ENCODE measurements at places on chromosomes 6 and 20.

DNA sequence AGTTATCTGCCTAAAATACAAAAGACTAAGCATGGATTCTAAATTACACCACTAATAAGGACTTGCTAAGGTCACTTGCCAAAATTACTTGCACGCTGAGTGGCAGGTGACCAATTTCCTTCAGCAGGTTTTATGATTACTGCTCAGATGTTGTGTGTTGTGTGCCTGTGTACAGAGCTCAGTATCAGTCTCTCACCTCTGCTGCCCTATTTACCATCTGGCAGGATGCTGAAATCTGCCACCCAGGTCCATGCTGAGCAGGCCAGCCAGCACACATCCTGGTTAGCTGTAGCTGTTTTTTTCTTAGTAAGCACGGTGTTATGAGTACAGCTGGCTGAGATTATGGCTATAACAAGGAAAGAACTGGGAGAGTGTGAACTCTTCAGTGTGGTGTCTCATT lies 34.0 kb downstream of the ELOVL4 start:
- DNase-seq = no peak

- DNase-seq = no peak
These were observed 144.7 kb downstream of the TASP1 start for GRCh38 chr20:13494019-13494418.

GRCh38 chr20:51972056-51972455 lies 169.7 kb upstream of the SALL4 start:
- no peak for DNase-seq

DNA sequence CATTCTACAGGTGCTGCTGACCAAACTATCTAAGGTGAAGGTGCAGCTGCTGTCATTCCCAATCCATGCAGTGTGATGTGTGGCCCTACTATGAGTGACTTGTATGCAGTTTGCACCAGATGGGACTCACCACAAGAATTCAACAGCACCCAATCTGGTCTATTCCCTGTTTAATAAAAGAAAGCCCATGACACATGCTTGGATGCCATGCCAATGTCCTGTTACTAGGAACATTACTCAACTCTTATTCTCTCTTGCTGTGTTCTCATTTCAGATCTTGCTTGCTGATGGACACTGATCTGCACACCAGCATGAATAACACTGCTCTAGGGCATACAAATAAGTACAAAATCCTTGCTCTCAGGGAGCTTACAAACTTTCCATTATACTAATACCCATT lies 221.6 kb upstream of the CDYL start:
- DNase-seq = no peak

DNA sequence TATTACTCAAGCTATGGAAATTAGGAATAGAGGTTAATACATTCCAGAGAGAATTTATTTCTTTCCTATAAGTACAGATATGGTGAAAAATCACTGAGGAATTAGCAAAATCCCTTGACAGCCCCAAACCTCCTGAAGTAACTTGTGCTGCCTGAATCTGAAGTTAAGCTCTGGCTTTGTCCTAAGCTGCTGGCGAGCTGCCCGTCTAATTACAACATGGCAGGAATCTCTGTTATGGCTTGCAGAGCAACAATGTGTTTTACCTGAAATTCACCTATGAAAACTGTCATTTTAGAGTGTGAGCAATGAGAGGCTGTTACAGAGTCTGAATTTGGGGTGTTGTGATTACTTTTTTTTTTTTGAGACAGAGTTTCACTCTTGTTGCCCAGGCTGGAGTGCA lies 22.5 kb upstream of the IYD start:
- no peak for DNase-seq

DNA sequence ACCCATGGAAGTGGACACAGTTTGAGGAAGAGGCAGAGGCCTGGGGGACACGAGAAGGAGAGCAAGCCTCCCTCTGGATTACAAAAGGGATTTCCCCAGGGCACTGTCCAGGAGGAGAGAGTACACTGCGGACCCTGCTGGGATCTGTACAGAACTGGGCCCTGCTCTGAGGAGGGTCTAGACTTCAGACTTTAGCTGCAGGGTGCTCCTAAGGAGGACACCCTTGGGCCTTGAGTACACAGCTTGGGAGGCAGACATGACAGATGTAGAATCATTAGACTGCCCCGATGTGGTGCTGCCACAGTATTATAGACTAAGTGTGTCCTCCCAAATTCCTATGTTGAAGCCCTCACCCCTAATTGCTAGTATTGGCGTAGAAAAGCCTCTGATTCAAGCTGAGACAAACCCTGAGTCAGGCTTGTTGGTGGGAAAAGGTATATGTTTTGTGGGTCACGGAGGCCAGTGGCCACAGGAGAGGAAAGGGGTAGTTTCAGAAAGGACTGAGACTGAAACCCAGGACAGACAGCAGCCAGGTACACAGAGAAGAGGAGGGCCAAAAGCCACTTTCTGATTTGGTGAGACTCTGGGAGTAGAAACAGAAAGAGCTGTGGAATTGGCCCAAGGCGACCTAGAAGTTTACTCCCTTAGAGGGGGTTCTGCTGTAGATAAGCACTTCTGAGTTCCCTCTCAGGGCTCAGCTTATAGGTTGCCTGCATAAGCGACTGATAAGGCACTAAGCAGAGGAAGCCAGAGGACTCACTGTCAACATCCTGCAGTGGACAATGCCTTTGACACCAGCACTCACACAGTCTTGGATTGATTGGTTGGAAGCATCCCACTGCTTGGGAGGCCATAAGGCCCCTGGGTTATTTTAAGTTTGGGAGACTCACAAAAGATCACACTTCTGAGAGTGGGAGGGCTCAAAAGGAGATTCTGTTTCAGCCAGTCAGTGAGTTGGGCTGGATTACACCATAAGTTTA lies 16.5 kb upstream of the SH3BGRL2 start:
- no peak for DNase-seq

GRCh38 chr6:13026557-13026956 lies 301.8 kb downstream of the TBC1D7 start:
- DNase-seq = no peak

DNA sequence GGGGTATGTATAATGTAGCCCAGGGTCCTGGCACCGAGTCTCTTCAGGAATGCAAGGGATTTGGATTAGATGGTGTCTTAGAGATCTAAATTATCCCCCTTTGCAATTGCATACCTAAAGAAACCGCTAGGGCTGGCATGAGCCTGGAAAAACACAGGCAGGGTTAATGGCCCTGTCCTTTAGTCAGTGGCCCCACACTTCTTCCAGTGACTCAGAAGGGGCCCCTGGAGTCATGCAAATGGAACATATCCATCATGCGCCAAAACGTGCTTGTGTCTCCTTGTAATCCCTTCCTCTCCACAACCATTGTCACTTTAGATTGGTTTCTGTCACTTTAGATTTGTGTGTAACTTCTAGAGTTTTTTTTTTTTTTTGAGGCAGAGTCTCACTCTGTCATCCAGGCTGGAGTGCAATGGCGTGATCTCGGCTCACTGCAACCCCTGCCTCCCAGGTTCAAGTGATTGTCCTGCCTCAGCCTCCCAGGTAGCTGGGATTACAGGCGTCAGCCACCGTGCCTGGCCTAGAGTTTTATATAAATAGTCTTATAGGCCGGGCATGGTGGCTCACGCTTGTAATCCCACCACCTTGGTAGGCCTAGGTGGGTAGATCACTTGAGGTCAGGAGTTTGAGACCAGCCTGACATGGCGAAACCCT lies 8.7 kb upstream of the MYBL2 start:
- no peak for DNase-seq

GRCh38 chr6:134932098-134932497 lies 17.8 kb downstream of the ALDH8A1 start:
- no peak for DNase-seq

GRCh38 chr20:34529742-34530141 lies 13.5 kb downstream of the DYNLRB1 start:
- DNase-seq = no peak
